ENCODE measurements at places on chromosomes 4 and X.

DNA sequence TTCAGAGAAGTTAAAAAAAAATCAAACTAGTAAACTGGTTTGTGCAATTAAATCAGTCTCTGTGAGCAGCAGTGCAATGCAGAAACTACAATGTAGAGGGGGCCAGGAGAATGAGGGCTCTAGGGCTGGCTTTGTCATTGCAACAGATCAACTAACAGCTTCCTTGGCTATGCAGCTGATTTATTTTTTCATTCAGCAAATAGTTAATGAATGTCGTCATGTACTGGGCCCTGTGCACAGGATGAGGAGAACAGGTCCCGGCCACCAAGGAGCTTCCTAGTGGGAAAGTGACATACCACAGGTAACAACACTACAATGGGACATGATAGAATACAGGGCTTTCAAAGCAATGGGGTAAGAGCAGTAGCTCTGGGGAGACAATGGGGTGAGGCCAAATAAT lies 190.1 kb downstream of the NSUN7 start:
- no peak for DNase-seq

GRCh38 chr4:114941503-114941902 lies 171.9 kb downstream of the NDST4 start:
- DNase-seq = no peak

GRCh38 chrX:12894074-12895030 lies 12.1 kb upstream of the TLR8 start:
- no peak for DNase-seq

DNA sequence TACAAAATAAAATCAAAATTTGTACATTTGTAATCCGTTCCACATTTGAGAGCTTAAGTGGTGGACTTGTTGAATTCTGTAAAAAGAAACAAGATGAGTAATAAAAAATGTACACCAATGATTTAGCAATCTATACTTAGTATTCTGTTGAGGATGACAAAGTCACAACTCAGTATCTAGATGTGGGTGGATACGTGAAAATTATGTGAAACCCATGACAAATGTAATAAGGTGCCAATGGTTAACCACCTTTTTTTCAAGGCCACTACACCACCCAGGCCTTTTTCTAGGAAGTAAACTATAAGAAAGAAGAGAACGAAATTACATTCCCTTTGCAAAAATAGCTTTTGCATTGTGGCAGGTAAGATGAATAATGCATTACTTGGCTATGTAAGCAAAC lies 77.0 kb downstream of the ATP8A1 start:
- DNase-seq = no peak

DNA sequence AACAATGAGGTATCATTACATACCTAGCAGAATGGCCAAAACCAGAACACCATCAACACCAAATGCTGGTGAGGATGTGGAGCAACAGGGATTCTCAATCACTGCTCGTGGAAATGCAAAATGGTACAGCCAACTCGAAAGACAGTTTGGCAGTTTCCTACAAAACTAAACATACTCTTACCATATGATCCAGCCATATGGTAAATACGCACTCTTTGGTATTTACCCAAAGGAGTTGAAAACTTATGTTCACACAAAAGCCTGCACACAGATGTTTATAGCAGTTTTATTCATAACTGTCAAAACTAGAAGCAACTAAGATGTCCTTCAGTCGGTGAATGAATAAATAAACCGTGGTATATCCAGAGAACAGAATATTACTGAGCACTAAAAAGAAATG lies 7.8 kb downstream of the CASP3 start:
- no peak for DNase-seq

GRCh38 chr4:31051565-31051964 lies 331.4 kb downstream of the PCDH7 start:
- DNase-seq = no peak

DNA sequence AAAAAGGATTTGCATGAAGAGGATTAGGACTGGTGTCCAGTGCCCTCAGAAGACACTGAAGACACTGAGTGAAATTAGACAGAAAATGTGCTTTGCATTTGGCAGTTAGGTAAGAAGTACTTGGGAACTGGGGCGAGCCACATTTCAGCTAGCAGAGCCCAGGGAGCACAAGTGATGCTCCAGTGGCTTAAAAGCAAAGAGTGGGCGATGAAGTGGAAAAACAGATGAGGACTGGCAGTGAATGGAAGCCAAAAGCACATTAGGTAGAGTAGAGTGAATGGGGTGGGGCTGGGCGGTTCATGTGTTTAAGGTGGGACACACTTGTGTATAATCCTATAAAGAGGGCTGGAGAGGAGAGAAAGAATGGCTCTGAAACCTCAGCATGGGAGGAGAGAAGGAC lies 18.4 kb downstream of the DCLK2 start:
- no peak for DNase-seq

DNA sequence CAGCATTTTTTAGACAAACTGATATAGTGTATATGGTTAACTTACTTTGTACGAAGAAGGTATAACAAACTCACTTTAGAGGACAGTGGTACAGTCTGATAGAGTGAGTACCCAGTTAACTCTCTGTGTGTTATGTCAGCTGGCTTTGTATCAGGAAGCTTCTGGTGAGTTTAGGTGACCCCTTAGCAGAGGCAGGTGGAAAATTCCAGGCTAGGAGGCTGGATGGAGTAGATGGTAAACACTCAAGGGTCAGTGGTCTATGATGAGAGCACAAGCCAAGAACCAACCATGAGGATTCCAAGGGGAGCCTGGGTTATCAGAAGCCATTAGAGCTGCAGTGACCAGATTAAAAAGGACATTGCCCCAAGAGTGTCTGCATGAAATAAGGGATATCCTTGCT lies 227.3 kb upstream of the CENPE start:
- no peak for DNase-seq

DNA sequence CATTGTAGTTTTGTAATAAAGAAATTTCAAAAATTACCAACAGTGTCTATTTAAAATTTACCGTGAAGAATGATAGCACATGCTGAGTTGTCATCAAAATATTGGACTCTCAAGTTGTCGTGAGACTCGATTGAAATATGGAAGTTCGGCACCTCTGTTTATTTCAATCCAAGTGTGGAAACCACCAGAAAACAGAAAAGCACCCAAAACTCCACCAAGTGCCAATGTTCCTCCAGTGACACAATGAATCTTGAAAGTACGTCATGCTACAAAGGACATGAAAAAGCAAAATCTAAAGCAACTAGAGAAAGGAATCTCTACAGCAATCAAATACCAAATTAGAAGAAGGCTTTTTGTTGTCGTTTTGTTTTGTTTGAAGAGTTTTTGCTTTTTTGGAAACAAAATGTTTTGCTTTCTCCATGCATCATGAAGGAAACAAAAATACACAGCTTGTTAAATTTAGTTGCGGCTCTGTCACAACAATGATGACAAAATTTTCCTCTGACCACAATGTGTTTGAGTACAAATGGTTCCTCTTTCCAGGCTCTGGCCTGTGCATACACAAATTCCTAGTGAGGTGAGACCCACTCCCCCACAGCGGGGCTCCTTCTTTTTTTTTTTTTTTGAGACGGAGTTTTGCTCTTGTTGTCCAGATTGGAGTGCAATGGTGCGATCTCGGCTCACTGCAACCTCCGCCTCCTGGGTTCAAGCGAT lies 9.6 kb upstream of the IL13RA1 start:
- no peak for DNase-seq

DNA sequence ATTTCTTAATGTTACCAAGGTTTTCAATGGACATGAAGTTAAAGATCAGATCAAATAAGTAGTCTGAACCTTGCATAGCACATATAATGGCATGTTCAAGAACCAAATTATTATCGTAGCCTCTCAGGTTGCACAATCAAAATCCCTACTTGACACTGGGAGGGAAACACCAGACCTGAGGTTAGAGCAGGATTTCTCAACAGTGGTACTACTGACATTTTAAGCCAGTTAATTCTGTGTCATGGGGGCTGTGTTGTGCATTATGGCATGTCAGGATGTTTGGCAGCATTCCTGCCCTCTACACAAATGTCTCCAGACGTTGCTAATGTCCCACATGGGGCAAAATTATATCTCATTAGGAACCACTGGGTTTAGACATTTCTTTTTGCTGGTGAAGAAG lies 20.8 kb downstream of the RLIM start:
- no peak for DNase-seq

DNA sequence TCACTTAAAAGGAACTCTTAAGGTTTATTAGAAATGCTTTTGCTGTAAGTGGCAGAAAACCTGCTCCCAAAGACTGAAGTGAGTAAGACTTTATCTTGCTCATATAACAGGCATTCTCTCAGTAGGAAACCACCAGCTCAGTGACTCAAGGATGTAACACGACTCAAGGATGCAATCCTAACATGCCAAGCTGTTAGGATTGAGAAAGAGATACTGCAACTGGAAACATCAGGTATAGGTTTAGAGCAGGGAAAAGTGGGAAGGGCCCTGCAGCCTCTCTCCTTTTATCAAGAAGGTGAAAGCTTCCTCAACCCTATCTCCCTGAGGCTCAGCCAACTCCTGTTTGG lies 11.9 kb upstream of the SLC9A7 start:
- DNase-seq = no peak

DNA sequence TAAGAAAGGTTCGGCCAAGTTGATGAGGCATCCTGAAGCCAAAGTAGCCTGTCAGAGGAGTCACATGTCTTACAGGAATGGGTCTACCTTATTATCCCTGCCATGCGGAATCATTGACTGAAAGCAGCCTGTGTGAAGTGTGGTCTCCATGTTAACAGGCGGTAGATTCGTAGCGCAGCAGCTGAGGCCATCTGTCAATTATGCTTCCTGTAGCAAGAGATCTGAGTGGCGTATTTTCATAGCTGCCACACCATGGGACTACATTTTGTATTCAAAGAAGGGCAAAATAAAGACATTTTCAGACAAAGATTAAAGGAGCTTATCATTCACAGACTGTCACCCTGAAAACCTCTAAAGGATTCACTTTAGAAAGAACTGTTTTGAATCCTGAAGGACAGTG lies 11.2 kb upstream of the MED14 start:
- DNase-seq = no peak

All from nucleus accumbens (tissue), 56 donors.